ENCODE measurements at places on chromosomes 12 and 14.

- DNase-seq: no peak
Measured at GRCh38 chr12:67047634-67048033, 221.5 kb upstream of the CAND1 start.

DNA sequence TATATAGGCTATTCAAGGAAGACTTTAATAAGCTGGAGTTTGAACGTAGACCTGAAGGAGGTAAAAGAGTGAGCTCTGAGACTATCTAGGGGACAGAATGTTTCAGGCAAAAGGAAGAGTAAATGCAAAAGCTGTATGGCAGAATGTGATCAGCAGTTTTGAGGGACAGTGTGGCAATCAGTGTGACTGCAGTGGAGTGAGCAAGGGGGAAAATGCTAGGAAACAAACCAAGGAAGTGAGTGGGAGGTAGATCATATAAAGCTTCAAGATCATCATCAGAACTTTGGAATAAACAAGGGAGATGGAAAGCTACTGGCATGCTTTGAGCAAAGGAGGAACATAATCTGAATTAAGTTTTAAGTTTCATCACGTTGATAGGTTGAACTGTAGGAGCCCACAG, 67.5 kb upstream of the BTG1 start:
- DNase-seq: no peak

- DNase-seq: peak; percentile 23
Measured at GRCh38 chr12:70043490-70044138, 199.6 kb upstream of the CNOT2 start.

DNA sequence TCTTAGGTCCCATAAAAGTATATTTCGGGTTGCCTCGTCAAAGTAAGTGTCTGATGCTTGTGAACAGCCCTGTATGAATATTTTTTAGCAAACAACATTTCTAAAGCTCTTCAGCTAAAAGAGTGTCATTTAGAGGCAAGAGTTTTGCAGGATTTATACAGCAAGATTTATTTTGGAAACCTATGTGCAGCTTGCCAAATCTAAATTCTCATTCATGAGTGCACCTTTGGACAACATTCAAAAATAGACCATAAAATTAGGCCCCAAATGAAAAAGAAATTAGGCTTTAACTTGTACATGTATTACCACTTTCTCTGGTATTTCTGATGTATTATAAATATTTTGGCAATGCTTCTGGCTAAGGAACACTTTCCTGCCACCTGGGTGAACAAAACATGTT, 224.4 kb upstream of the PDZRN4 start:
- DNase-seq: no peak

DNA sequence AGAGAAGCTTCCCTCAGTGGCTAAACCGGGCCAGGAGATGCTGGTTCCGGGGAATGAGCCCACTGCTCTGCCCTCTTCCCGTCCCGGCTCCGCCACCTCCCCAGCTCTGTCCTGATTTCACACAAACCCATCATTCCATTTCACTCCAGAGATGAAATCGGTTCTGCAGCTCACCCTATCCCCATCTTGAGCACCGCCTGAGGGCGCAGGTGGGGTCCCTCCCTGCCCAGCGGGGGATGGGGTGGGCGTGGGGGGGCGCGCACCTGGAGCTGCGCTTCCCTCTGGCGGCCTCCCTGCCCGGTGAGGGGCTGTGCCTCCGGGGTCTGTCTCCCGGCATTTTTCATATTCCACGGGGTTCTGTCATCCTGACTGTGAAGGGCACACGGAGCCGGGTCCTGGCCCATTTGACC, 44.7 kb downstream of the NOC4L start:
- DNase-seq: no peak

GRCh38 chr14:94403312-94403932, 15.0 kb upstream of the SERPINA1 start:
- DNase-seq: no peak

DNA sequence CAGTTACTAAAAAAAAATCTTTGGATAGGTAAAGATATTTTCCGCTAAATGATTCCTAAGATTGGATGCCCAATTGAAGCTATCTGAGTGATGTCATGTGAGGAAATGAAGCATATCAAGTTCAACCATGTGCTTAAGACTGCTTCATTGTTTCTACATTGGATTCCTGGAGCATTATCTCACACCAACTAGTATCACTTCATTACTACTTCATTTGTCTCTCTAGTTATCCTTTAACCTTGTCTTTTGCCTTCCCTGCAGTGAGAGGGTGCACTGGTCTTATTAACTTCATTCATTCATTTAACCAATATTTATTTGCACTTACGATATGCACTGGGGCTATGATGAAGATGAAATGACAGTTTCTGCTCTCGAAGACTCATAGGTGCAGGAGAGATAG, 198.1 kb downstream of the SLC38A4 start:
- DNase-seq: peak; percentile 94

DNA sequence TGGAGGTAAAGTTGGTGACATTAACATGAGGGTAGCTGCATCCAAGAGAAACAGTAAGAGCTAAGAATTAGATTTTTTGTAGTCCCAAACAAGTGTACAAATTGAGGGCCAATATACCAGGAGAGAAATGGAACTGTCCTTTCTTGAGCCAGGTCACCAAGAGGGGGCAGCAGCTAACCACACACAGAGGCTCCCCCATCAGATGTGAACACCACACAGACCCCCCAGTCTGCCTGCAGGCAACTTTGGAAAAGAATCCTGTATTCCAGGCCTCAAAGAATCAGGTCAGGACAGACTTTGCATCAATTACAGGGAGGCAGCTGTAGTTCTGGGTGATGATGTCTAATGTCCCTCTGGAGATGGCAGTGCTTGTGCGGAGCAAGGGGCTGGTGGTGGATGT, 77.9 kb downstream of the SPTB start:
- DNase-seq: no peak

DNA sequence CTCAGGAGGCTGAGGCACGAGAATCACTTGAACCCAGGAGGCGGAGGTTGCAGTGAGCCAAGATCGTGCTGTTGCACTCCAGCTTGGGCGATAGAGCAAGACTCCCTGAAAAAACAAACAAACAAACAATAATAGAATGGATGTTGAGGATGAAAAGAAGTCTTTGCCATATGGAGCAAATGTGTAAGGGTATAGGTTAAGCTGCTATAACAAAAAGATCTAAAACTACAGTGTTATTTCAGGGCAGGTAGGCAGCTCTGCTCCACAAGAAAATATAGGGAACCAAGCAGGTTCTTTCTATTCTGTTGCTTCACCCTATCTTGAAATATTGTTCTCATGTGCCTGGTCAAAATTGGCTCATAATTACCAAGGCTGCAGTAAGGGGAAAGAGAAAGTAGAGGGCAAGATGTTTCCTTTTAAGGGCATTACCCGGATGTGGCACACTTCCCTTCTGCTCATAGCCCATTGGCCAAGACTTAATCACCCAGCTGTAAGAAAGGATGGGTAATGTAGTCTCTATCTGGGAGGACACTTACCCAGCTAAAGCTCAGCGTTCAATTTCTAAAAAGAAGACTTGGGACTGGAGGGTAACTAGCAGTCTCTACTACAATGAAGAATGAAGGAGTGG, 23.5 kb downstream of the SDSL start:
- no peak for DNase-seq

DNA sequence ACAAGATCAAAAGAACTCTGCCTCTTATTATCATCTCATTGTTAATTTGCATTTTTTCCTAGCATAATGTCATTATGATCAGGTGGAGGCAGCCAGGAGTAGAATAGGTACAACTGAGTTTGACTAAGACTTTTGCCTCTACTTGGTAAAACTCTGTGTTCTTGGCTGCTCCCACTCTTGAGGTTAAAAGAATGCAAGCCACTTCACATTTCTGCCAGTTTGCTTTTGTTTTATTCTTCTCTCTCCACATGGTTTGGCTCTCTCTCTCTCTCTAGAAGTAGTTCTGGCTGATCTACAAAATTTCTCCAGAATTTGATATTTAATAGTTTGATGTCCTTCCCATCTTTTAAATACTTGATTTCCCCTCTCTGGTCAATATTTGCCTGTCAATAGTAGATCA, 170.7 kb upstream of the E2F7 start:
- DNase-seq: no peak

DNA sequence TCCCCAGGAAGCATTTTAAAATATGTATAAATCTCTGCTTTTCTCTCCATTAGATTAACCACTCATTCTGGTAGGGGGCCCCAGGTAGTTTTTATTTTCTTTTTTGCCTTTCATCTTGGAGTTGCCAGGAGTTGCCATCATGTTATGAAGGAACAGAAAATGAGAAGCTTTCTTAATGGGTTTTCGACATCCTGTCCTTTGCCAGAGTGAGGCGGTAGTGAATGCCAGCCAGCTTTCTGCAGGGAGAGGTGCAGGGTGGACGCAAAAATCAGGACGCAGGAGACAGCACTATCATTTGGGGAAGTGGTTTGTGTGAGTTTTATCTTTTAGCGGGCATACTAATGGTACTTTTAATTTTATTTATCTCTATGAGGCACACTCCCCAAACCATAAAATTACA, 1.7 kb downstream of the RASSF8 start:
- DNase-seq: peak; percentile 47

GRCh38 chr12:110543252-110543959, 39.7 kb downstream of the PPTC7 start:
- DNase-seq: peak; percentile 90

DNA sequence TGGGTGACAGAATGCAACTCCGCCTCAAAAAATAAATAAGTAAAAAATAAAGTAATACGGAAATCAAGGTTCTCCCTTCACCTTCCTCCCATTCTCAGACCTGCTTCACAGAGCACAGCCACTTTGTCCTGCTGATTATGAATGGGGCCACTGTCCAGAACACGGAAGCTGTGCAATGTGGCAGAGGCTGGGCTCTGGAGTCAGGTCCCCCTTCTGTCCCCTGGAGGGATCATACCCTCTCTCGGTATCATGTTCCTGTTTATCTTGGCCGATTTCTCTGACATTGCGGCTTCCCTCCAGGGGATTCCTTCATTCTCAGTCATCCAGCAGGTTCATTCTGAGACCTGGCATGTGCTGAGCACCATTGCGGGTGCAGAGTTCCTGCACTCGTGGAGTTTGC, 11.3 kb downstream of the PPP2R5C start:
- DNase-seq: no peak

DNA sequence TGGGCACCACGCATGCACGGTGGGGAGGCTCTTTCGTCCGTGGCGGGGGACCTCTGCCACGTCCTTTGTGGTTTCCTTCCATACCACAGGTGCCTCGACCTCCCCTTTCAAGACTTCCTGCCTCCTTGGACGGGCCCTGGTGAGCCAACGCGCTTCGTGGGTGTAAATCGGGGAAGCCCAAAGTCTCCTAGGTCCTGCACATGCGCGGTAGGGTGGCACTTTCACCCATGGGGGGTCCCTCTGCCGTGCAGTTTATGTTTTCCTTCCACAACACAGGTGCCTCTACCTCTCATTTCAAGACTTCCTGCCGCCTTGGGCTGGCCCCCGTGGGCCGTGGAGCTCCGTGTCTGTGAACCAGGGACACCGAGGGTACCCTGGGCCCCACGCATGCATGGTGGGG, 349.7 kb downstream of the ALG10 start:
- DNase-seq: no peak

GRCh38 chr12:104285740-104286515, 17.6 kb upstream of the EID3 start:
- no peak for DNase-seq

DNA sequence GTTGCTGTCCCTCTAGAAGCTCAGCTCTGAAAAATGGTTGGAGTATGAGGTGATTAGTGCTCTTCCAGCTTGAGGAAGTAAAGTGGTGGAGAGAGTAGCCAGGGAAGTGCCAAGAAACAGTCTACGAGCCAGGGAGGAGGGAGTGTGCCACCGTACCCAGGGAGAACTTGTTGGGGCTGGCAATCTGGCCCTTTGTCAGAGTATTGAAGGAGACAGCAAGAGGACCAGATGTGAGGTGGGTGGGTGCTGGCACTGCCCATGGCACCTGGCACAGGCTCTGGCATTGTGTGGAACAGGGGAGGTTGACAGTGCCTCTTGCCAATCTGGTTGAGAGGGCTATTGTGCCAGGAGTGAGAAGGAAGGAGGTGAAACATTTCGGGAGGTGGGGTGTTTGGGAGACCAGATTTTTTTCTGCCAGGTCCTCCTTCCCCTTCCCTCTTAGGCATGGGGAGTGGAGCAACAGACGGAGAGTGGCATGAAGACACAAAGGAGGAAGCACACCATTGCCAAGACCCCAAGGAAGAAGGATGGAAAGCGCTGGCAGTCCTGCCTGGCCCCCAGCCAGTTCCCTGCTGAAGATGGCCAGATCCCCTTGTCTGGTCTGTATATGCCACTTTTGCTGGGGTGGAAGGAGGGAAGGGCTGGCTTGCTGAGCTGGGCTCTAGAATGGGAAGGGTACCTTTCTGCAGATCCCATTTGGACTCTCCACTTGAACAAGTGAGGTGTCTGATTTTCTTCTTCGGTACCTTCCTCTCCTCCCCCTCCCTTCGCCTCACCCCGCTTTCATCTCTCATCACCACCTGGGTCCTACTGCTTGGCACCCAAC, 37.5 kb downstream of the ZFHX2 start:
- DNase-seq: no peak

DNA sequence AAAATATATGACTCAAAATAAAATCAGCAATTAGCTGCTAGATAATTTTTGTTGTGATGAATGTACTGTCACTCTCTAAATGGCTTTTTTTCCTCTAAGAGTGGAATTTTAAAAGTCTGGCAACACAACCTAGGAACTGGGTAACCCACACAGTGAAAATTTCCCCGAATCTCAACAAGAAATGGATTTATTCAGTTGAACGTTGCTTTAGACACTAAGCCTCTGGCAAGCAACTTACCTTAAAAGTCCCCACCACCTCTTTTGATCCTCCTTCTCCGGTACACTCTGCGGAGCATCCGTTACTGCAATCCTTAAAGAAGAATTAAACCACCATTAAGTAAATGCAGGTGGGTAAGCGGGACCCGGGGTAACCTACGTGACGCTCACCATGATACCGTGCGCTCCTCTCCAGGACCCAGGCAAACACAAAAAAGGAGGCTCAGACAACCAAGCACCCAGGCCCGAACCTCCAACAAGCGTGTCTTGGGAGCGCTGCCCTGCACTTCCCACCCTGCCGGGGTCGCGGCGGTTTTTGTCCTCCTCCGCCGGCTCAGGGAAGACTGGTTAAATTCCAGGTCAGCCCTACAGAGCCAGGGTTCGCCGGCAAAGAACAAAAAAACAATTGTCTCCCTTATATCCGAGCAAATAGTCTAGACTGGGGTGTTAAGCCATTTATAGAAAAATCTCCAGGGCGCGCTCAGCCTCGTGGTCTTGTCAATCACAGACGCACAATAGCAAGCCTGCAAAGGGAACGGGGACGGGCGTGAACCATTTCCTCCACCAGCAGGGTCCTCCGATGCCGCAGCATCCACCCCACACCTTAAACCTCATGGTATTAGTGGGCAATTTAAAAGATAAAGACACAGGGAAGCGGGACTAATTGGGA, 47.1 kb downstream of the BCAT1 start:
- no peak for DNase-seq
